ENCODE measurements at places on chromosomes 7 and 10.
A peak's percentile ranks its signal among the peaks of the same experiment; 100 is the strongest.

DNA sequence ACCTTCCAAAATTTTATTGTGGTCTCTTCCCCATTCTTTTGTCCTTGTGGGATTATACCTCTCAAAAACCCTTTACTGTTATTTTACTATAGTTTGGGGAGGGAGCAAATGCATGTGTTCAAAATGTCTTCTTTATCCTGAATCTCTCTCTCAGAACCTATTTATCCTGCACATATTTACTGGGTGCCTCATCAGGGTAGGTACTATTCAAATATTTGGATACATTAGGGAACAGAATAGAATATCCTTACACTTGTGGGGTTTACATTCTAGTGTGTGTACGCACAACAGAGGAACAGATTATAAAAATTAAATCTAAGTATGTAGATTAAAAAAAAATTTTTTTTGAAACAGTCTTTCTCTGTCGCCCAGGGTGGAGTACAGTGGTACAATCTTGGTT, 48.6 kb downstream of the SCD start:
- no peak for DNase-seq

DNA sequence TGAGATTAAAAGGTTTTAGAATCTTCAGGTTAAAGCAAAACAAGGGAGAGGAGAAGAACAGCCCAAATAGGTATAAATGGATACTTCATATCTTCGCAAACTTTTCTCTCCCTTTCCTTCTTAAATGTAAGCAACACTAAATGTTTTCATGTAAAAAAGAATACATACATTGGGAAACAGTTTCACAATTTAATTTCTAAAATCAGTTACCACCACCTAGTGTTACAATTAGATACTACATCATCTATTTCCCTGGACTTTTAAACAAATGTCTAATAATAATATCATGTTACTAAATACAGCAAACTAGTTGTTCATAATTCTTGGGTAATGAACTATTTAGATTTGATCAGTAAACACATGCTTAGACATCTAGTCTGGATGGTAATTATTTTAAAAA, 35.8 kb downstream of the MINDY3 start:
- peak; percentile 24 for DNase-seq

GRCh38 chr10:30870896-30871295, 160.8 kb downstream of the ZNF438 start:
- DNase-seq = no peak

GRCh38 chr7:28755255-28755654, 202.9 kb downstream of the TRIL start:
- peak; percentile 68 for DNase-seq

GRCh38 chr7:107045195-107045960, 873 bp downstream of the PRKAR2B start:
- DNase-seq = no peak

DNA sequence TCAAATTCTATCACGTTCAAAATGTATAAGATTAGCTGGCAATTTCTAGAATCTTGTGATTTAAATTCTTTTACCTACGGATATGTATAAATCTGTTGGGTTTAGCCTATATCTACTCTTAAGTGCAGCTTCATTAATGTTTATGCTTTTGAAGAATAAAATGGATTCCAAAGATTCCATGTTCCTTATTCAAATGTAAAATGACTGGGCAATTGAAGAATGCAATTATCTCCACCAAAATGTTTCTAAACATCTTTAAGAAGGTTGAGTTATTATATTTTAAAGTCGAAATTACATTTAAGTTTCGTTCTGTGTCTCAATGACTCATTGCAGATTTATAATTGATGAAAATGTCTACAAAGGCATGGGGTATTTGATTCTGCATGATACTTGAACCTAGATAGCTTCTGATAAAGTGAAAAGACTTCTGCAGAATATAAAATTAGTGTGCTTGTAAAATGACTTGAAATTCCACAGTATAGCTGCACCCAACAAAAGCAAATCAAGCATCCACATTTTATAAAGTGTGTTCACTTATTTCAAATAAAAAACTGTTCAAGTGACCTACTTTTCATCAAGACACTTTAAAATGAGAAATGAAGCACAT, 697.0 kb upstream of the PCDH15 start:
- DNase-seq = no peak

DNA sequence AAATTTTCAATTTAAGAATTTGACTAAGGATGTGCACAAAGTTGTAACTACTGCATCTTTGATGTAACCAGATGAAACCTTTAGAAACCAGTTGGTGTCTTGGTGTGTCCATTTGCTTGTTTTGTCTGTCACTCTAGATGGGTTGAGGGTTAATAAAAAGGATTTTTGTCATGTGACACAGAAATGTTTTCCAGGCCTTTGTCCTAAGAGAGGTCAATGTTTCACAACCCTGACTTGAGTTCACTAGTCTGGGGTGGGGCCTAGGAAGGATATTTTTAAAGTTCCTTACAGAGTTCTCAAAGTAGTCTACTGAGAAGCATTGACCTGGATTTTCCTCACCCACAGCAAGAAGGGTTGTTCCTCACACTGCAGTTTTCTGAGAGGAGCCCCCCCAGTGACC, 90.3 kb downstream of the HERPUD2 start:
- no peak for DNase-seq

DNA sequence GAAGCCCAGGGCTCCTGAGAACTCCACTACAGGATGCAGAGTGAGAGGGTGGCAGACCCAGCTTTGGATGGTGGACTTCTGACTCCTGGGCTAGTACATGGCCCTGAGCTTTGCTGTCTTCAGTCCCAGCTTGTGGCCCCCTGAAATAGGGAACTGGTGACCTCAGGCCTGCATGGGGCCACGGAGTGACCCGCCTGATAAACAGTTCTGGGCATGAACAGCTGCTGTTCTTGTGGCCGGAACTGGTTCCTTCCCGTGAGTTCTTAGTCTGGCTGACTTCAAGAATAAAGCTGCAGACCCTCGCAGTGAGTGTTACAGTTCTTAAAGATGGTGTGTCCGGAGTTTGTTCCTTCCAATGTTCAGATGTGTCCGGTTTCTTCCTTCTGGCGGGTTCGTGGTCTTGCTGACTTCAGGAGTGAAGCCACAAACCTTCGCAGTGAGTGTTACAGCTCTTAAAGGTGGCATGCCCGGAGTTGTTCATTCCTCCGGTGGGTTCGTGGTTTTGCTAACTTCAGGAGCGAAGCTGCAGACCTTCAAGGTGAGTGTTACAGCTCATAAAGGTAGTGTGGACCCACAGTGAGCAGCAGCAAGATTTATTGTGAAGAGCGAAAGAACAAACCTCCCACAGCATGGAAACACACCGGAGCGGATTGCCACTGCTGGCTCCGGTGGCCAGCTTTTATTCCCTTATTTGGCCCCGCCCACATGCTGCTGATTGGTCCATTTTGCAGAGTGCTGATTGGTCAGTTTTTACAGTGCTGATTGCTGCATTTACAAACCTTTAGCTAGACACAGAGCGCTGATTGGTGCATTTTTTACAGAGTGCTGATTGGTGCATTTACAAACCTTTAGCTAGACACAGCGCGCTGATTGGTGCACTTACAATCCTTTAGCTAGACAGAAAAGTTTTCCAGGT, 268.0 kb downstream of the ZEB1 start:
- no peak for DNase-seq

DNA sequence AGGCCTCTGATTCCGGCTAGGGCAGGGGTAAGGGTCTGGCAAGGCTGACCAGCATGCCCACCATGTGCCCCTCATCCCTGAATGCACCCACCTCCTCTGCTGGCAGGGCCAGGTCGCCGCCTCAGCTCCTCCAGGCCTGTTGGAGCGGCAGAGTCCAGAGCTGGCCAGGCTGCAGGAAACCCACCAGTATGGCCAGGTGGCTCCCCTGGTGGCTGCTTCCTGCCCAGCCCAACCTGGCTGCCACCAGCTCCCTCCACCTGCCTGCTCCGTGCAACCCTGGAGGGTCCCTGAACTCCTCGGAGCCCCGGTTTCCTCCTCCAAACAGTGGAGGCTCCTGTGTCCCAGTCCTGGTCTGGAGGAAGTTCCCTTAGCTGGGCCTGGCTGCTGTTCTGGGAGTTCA, 39.6 kb downstream of the MICALL2 start:
- no peak for DNase-seq

DNA sequence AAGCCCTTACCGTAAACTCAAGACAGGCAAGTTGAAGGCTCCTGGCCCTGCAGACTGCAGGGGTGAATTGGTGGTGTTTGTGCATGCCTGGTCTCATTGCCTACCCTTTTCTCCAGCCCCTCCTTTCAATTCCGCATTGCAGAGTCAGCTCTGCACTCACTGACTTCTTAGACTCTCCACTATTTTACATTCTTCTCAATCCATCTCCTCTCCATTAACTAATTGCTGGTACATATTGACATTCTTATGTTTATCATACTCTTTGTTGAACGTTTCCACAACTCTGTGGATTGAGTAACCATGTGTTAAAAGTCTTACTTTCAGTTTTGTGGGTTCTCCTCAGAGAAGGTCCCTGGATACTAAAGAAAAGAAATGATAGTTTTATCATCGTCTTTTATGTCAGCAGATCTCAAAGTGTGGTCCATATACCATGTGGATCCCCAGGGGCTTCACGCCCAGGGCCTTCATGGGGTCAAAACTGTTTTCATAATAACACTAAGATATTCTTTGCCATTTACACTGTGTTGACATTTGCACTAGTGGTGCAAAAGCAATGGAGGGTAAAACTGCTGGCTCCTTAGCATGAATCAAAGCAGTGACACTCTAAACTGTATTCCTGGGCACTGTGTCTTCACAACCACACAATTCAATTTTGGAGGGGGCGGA, 135.4 kb upstream of the FZD1 start:
- no peak for DNase-seq

GRCh38 chr7:158044482-158044823, 543.2 kb downstream of the PTPRN2 start:
- no peak for DNase-seq

DNA sequence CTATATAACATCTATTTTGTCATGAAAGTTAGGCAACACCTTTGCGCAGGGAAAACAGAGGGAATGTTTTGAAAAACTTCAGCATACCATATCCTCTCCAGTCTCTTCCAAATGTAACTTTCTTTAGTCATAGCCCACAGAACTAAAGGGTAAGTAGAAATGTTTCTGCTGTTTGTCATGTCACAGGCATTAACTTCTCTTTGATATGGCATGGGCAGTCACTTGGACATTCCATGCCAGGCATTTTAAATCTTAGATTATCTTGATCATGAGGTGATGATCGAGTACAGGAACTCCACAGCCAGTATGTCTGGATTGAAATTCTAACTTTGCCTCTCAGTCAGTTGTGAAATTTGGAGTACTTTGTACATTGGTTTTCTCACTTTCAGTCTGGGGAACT, 27.5 kb upstream of the ETV1 start:
- no peak for DNase-seq

DNA sequence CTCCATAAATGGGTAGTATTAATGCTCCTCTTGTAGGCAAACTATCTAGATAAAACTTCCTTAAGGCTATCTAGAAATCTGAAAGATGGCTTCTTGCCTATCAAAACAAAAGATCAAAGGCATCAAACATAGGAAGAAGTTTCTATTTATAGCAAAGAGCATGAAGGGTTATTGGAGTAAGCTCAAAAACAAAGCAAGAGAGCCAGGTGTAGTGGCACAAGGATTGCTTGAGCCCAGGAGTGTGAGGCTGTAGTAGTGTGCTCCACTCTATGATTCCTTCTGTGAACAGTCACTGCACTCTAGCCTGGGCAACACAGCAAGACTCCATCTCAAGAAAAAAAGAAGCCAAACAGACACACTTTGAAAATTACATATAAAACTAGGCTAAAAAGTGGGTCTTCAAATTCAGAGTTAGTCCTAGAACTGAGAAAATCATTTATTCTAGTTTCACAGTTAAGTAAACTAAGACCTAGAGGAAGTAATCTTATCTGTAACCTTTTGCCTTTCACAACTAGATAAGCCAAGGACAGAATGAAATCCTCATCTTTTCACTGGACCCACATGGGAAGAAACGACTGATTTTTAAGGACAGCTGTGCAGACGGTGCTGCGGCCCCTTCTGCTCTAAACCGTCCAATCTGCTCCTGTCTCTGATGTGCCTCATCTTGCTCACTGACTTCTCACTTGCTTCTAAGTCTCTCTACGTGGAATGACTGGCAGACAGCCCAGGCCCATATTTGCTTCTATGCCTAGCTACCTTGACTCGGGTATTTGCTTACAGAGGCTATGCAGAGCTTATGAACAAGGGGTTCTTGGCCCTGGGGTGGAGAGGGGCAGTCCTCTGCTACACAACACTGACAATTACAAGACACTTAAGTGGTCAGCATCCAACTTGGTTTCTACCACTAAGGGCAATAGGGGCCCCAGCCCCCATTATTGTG, 50.0 kb downstream of the ESYT2 start:
- DNase-seq = no peak

DNA sequence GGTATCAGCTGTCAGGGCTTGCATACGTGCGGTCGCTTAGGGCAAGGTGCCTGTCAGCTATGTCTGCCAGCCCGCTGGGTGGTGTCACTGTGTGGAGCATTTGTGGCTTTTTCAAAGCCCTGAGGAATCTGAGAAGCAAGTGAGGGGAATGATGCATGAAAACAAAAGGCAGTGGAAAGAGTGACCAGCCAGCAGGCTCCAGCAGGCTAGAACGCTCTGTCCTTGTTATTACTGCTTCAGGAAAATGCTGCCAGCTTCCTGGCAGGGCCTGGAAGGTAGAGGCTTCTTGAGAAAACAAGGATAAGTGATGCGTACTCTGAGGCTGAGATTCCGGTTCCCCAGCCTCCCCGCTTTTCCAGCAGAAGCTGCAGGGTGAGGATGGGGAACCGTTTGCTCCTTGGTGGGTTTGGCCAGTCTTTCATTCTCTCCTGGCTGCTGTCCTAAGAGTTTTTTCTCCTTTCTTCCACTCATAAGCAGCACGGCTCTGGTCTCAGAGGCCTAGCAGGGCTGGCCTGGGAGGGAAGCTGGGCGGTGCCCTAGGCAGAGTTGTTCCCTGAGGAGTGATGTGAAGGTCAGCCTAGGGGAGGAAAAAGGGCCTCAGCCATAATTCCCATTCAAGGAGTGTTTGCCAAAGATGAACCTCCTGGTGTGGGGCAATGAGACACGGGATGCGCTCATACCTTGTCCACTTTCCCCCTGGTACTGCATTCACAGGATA, 42.8 kb upstream of the MKLN1 start:
- DNase-seq = no peak

DNA sequence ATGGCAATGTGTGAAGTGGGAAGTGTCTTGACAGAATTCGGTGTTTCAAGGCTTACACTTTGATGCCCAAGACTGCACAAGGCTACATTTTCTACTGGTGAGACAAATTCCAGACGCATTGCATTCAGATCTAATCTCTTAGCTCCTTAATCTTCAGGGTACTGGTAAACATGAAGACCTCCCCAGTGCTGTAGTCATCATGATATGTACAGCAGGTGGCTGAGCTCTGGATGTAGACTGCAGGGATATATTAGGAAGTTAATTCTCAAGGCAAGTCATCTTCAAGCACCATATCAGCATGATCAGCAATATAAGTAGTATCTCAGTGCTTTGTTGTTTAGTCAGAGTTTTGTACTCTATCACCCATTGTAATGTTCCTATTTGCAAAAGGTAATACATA, 61.8 kb downstream of the IKZF1 start:
- DNase-seq = no peak

GRCh38 chr10:82668221-82668895, 793.4 kb downstream of the NRG3 start:
- DNase-seq = peak; percentile 83

- DNase-seq = no peak
Measured at GRCh38 chr7:32043688-32044087, 26.5 kb downstream of the PDE1C start.

GRCh38 chr10:111098679-111099437, 22.0 kb downstream of the ADRA2A start:
- no peak for DNase-seq

GRCh38 chr7:112144284-112145059, 61.7 kb downstream of the DOCK4 start:
- DNase-seq = no peak

GRCh38 chr10:110566472-110567200, 859 bp upstream of the SMC3 start:
- DNase-seq = peak; percentile 45

GRCh38 chr7:143280160-143280559, 4.6 kb upstream of the TMEM139 start:
- DNase-seq = no peak

Data from fibroblast of upper back skin (primary cell).